ENCODE measurements at places on chromosomes 5 and 9.

- no peak for DNase-seq
Measured at GRCh38 chr5:149217096-149217802, 54.4 kb upstream of the AFAP1L1 start.

GRCh38 chr5:36820900-36821299 lies 55.7 kb upstream of the NIPBL start:
- DNase-seq: no peak

DNA sequence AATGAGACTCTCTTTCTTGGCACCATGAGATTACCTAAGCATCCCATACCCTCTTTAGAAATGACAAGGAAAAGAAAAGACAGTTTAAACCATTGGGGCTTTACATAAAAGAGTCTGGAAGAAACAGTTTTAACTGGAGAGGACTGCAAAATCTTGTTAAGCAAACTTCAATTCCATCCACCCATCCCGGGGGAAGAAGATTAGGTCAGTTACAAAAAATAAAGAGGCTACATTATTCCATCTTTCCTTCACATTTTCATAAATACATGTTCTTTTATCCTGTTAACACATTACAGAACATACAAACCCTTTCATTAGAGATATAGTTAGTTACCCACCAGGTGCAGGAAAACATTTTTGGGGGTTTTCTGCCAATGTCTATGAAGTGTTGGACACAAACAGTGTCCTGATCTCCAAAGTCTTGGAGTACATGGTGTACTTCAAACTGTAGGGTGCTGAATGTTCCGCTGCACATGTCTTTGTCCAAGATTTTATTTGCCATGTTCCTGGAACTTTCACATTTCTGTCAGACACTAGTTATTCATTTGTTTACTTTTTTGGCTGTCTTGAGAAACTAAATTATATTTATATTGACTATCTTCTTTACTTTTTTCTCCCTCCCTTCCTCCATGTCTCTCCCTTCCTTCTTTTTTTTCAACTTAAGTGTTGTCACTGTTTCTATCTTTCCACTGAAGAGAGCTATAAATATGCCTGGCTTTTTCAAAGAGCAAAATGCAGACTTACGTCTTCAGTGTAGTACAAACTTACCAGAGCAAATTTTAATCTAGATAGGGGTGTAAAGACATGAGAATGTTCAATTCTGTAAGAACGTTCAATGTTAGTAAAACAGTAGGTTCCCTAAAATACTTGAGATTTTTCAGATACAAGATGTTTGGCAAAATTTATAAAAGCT lies 410.9 kb upstream of the PRR16 start:
- no peak for DNase-seq

GRCh38 chr9:22921742-22922141 lies 475.1 kb downstream of the DMRTA1 start:
- DNase-seq: no peak

DNA sequence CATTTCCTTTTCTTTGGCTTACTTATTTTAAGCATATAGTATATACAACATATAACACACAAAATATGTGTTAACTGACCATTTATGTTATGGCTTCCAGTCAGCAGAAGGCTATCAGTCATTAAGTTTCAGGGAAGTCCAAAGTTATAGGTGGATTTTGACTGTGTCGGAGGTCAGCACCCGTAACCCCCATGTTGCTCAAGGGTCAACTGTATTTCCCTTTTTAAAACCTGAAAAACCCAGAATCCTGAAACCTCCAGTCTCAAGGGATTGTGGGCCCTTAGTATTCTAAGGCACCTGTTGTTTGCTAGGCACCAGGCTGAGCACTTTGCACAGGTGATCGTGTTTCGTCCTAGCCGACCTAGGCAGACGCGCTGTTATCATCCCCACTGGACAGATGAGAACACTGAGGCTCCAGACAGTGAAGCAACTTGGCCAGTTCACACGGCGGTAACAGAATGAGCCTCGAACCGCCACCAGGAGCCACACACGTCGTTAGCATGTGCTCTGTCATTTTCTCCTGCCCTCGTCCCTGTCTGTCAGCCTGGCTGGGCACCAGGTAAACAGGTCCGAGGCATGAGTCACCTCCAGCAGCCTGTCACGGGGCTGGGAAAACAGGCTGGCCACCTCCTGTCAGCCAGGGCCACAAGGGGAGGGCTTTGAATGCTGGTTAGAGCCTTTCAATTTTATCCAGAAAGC lies 39.9 kb downstream of the DUSP1 start:
- no peak for DNase-seq

GRCh38 chr5:1487079-1487764 lies 36.5 kb downstream of the LPCAT1 start:
- no peak for DNase-seq

DNA sequence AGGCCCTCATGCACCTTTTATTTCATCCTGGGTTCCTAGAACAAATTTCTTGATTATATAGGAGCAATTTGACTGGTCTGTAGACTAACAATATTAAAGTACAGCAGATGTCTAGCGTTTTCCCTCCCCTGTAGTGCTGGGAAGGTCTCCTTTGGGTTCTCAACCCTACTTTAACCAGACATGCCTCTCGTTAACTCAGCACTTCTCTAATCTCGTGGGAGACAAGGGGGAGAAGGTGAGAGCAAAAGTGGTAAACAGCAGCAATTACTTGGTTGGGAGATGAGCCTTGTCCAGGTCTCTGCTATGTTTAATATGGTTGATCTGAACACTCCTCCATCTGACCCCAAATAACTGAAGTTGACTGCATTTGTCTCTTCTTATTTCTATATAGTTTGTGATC lies 22.0 kb downstream of the CETN3 start:
- no peak for DNase-seq

DNA sequence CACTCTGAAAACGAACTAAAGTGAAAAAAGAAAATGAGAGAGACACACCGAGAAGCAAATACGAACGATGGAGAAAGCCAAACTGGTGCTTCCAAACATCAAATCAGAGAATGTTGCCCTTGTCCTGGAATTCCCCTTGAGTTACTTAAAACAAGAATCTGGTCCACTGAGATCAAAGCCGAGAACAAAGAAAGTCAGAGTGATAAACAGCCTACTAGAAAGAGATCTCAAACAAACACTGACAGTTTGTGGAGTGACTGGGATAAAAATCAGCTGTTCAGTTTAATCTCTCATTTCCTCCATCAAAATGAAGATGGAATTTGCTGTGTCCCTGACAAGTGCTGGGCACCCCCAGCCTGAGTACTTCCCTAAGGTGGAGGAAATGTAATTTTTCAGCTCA lies 582.6 kb downstream of the NR2F1-AS1 start:
- DNase-seq: no peak

DNA sequence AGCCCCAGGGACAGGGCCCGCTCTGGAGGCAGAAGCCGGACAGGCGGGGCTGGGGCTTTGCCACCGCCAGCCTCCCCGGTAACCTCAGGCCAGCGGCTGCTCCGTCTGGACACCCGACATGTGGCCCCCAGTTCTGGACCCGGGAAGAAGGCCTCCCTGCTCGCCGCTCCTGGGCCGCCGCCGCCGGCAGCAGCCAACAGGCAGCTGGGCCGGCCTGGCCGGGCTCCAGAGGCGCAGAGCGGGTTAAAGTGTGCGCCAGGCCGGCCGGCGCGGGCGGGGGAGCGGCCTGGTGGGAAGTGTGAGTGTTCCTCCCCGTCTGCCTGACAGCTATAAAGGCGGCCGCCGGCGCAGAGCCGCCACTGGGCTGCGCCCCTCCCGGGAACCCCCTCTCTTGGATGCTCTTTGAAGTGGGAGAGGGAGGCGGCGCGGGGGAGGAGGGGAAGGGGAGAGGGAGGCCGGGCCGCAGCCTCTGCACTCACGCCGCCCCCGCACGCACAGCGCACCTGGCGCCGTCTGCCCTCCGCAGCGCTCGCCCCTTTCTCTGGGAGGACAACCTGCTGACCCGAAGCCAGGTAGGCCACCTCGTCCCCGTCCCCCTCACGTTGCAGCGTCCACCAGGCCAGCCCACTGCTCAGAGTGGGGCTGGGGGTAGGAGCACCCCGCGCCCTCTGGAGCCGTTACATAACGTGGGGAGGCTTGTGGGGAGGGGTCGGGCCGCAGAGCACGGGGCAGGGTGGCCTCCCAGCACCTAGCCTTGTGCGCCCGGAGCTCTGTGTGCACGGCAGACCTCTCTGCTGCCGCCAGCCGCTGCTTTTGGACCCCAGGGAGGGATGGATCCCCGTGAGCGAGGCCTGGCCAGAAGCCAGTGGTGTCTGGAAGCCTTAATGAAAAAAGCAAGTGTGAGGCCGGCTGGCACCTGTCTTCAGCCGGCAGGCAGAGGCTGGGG lies at the start of gene ADAMTSL2:
ADAMTSL2 (plus strand) TSS at position 359 of the 946 bp plus-strand sequence. CDS start 2,009 bp downstream, outside the sequence.
- peak; percentile 32 for DNase-seq

DNA sequence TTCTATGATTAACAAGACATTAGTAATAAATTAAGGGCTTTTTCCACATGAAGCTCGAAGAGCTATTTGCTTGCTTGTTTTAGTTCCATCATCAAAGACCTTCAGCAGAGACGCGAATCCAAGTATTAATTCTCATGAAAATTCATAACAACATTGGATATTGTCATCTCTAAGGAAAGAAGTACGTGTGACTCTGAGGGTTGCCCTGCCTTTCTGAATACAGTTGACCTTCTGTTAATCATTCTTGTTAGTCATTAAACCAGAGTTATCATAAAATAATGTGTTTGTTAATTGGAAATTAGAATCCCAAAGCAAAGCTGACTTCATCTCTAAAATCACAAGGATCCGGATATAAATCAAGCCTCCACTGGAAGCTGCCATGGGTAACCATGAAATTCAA lies 222.5 kb downstream of the ZNF608 start:
- no peak for DNase-seq
